ENCODE measurements at places on chromosomes 16 and 17. TPM values are rescaled to one million over a fixed set of nuclear protein-coding genes. Genes with fewer than 3 reads are reported as not detected.

Gene KRT27
- polyA plus RNA-seq: not detected

Gene MEFV
- polyA plus RNA-seq: 0.35 TPM

Gene OR1A1
- polyA plus RNA-seq: 0.08 TPM

- DNase-seq: no peak
Measured at GRCh38 chr17:291587-291986, 61.0 kb downstream of the RPH3AL start.

DNA sequence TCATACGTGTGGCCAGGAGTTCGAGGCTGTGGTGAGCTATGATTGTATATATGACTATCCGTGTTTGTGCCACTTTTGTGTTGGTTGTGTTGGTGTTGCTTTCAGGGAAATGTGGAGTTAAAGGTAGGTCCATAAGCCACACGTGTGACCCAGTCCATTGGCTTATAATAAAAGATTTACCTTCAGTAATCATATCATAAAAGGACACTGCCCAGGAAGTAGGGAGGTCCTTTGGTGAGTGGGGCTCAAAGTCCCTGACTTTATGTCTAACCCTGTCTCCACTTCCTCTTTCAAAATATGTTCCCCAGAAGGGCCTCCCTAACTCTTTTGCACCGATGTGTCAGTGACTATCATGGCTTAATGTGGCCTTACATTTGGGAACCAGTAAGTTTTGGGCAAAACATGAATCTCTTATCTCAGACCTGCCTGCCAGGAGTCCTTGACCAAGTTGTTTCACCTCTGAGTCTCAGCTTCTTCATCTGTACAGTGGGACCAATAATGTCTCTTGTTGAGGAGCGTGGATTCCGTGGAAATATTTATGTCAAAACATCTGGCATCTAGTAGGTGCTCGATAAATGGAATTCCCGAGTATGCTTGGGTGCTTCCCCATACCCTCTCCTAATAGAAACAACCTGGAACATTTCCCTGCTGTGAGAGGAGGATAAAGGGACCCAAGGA is 4.8 kb downstream of the TNP2 start:
- no peak for DNase-seq

- DNase-seq: no peak
Measured at GRCh38 chr16:84806256-84806889, 13.4 kb upstream of the CRISPLD2 start.

DNA sequence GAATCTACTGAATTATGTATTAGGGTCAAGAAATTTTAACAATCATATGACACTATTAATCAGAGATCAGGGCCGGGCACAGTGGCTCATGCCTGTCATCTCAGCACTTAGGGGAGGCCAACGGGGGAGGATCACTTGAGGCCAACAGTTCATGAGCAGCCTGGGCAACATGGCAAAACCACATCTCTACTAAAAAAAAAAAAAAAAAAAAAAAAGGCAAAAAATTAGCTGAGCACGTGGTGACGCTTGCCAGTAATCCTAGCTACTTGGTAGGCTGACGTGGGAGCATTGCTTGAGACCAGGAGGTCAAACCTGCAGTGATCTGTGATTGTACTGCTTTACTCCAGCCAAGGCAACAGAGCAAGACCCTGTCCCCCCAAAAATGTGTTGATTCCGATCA is 52.5 kb upstream of the CLEC3A start:
- DNase-seq: no peak

- DNase-seq: no peak
Measured at GRCh38 chr16:11429823-11430222, 84.6 kb downstream of the RMI2 start.
